ENCODE measurements at places on chromosomes 6 and 20. TPM values are rescaled to one million over a fixed set of nuclear protein-coding genes. Genes with fewer than 3 reads are reported as not detected.

- no peak for DNase-seq
These were observed 46.0 kb downstream of the CPXM1 start for GRCh38 chr20:2754424-2754823.

- no peak for DNase-seq
These were observed 261.6 kb downstream of the GRIK2 start for GRCh38 chr6:101655109-101655508.

DNA sequence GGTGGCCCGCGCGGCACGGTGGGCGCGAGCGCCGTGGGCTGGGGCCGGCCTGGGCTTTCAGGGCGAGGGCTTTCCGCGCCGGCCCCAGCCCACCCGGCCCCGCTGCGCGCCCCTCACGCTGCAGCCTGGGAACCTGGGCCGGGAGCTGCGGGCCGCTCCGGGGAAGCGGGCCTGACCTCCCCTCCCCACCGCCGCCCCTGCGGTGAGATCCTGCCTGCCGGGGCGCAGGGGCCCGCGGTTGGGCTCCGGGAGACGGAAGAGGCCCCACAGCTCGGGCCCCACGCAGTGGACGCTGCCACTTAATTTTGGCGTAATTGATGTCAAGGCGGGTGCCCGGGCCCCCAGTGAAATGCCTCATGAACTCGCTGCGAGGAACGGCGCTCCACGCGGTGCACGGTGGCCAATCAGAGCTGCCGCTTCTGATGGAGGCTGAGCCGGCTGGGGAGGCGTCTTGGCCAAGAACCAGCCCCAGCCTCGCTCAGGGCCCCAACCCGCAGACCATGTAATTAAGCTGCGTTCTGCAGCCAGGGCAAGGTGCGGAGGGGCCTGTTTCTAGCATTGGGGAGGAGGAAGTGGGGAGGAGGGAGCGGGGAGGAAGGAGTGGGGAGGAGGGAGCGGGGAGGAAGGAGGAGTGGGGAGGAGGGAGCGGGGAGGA, 96.1 kb upstream of the BHLHE23 start:
- no peak for DNase-seq

DNA sequence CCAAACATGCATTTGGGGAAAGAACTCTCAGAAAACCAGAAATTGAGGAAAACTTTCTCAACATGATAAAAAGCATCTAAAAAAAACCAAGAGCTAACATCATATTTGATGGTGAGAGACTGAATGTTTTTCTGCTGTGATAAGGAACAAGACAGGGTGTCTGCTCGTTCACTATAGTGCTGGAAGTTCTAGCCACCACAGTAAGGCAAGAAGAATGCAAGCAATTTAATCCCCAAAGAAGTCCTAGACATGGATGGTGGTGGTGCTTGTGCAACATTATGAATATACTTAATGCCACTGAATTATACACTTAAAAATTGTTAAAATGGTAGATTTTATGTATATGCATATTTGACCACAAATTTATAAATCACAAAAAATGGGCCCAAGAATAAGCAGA, 53.4 kb downstream of the LYRM2 start:
- DNase-seq, result no peak

GRCh38 chr6:79650950-79651349, 19.8 kb downstream of the SH3BGRL2 start:
- DNase-seq, result no peak

DNA sequence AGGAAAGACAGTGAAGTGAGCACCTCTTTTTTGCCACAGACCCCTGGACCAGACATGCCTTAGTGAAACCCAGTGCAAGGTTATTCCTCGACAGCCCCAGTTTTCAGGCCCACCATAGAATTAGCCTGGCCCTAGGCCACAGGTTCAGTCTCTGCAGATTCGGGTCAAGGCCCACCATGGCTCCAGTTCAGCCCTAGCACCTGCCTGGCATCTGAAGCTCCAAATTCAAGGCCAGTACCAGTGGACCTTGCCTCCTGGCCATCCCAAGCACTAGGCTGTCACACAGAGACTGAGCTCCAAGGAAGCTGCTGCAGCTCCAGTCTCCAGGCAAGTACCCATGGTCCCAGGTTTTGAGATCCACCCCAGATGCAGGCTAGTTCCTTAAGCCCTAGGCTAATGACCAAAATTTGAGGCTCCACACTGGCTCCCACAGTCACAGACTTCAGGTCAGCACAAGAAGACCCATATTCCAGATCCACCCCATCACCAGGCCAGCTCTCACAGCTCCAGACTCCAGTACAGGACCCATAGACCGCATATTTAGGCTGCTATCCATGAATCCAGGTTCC, 877.5 kb upstream of the ADGRB3 start:
- no peak for DNase-seq

Gene CDH4
- total RNA-seq, result 1.3 TPM

Gene FAXC
- 3.1 TPM for total RNA-seq

Gene SEL1L2
- total RNA-seq, result not detected

Gene HSPA1L
- 1.1 TPM for total RNA-seq

Measured in osteocyte (in vitro differentiated cells).